HFFc6 (cell line): ENCODE measurements at places on chromosomes 1 and 21.

- H3K27ac ChIP-seq = no peak overlapping the region
- H3K27me3 ChIP-seq = no peaks in the 10 kb centered on the region
- DNase-seq = no peak
- peaks cover 26% of the 10 kb centered on the region for H3K36me3 ChIP-seq
- no peak overlapping the region for H3K4me3 ChIP-seq
Observed at GRCh38 chr1:200751717-200752116, 13.0 kb downstream of the CAMSAP2 start.

DNA sequence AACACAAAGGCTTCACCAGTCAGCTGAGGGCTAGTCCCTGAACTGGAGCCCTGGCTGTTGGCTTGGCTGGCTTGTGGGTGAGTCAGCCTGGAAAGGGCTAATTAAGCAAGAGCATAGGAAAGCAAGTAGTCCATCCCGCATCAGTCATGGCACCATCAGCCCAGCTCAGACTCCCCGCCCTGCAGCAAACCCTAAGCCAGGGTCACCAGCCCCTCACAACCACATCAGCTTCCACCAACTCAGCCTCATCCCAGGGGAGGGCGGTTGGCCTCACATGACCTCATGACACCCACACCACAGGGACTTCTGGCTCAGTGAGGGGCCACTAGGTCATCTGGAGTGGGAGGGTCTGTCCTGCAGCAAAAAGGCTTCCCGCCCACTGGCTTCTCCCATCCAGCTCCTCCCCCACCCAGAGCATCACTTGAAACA, 7.0 kb upstream of the SPATC1L start:
- H3K4me1 ChIP-seq = peaks cover 33% of the 10 kb centered on the region
- peak overlapping the region; percentile 42 for H3K27ac ChIP-seq
- peaks cover 27% of the 10 kb centered on the region for H3K36me3 ChIP-seq
- no peak overlapping the region for H3K4me3 ChIP-seq

- H3K4me1 ChIP-seq = peaks cover 19% of the 10 kb centered on the region
- no peak overlapping the region for H3K27ac ChIP-seq
- DNase-seq = no peak
- no peaks in the 10 kb centered on the region for H3K27me3 ChIP-seq
Observed at GRCh38 chr1:179976970-179977651, 22.5 kb downstream of the CEP350 start.

GRCh38 chr1:103171041-103171590, 62.8 kb upstream of the COL11A1 start:
- no peaks in the 10 kb centered on the region for H3K27me3 ChIP-seq
- DNase-seq = peak; percentile 53
- peak overlapping the region; percentile 54; the same call in 1 of the 2 replicates for H3K27ac ChIP-seq
- H3K36me3 ChIP-seq = peaks cover 5% of the 10 kb centered on the region
- H3K4me1 ChIP-seq = peaks cover 31% of the 10 kb centered on the region
- H3K4me3 ChIP-seq = no peak overlapping the region

DNA sequence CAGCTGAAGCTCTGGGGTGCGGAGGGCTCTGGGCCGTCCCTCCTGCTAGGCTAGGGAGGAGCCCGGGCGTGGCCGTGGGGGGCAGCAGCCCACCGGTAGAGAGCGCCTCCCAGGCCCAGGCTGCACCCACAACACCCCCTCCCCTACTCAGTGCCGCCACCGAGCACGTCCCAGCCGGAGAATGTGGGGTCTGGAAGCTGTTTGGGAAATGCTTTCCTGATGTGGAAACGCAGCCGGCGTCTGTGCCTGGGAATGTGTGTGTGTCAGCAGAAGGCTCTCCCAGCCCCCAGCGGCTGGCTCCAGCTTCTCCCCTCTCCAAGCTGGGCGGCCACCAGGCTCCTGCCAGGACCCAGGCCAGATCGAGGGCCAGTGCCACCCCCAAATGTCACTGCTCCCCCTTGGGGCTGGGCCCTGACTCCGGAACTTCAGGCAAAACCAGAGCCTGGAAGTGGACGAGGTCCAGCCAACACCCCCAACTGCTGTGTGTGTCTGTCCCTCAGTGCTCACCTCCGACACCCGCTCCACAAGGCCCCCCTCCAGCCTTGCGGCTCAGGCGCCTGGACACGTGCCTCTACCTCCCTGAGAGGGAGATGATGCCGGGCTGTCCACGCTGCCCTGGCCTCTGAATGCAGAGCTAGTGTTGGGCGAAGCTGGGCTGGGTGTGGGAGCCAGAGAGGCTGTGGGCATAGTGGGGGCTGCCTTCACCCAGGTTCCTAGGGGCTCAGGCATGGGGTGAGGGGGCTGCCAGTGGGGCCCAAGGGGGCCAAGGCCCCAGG, 74.7 kb downstream of the MEGF6 start:
- H3K27ac ChIP-seq = no peak overlapping the region
- H3K4me3 ChIP-seq = no peak overlapping the region
- peaks cover 7% of the 10 kb centered on the region for H3K4me1 ChIP-seq
- no peaks in the 10 kb centered on the region; the same call in 1 of the 2 replicates for H3K27me3 ChIP-seq
- H3K36me3 ChIP-seq = no peaks in the 10 kb centered on the region
- no peak for DNase-seq

DNA sequence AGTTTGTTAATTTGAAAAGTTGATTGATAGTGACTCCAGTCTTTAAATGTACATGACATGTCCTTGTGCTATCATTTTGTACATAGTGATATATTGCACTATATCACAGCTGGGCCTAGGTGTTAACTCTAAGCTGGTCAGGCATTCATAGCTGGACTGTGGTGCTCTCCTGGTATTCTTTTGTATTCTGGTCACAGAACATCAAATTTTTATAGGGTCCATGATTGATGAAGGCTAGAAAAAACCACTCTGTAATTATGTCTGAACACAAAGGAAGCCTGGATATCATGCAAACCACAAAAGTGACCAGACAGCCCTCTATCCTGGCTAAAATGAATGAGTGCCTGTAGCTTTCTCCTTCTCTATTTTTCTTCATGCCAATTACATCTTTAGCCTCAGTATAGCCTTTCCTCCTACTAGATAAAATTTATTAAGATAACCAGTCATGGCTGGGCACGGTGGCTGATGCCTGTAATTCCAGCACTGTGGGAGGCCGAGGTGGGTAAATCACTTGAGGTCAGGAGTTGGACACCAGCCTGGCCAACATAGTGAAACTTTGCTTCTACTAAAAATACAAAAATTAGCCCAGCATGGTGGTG, 134.9 kb upstream of the B3GALT2 start:
- H3K27me3 ChIP-seq = peaks cover 3% of the 10 kb centered on the region; the same call in 1 of the 2 replicates
- H3K4me1 ChIP-seq = peaks cover 58% of the 10 kb centered on the region
- peaks cover 56% of the 10 kb centered on the region for H3K36me3 ChIP-seq
- peak overlapping the region; percentile 27; the same call in 1 of the 2 replicates for H3K27ac ChIP-seq
- H3K4me3 ChIP-seq = no peak overlapping the region

GRCh38 chr1:1891349-1892078, 627 bp upstream of the GNB1 start:
- peak overlapping the region; percentile 89 for H3K4me3 ChIP-seq
- H3K4me1 ChIP-seq = peaks cover 42% of the 10 kb centered on the region
- DNase-seq = peak; percentile 18
- peaks cover 10% of the 10 kb centered on the region for H3K27me3 ChIP-seq

DNA sequence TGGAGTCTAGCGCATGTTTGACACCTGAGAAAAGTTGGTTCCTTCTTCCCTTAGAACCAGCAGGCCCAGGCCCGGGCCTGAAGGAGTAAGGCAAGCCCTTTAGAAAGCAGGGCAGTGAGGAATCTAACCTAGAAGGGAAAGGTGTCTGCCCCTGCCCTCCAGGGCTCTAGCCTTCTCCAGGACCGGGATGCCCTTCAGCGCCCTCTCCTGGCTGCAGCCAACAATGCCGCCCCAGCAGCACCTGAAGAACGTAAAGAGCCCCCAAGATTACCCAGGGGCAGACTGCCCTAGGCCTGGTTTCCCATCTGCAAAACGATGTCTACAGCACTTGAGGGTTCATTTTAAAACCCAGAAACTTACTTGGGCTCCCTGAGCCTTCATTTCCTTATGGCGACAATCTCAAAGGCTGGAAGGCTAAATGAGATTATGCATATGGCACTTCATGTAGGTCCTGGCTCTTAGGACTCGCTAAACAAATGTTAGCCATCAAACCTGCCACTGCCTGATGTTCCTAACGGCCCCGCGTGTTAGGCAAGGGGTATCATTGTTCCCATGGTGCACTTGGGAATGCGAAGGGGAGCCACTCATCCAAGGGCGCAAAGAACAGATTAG, 106.7 kb upstream of the KLHDC7A start:
- H3K4me1 ChIP-seq = no peaks in the 10 kb centered on the region
- peaks cover 1% of the 10 kb centered on the region; the same call in 1 of the 2 replicates for H3K27me3 ChIP-seq
- peaks cover 8% of the 10 kb centered on the region for H3K36me3 ChIP-seq

- no peak overlapping the region for H3K4me3 ChIP-seq
- DNase-seq = no peak
- H3K27ac ChIP-seq = no peak overlapping the region
- no peaks in the 10 kb centered on the region for H3K4me1 ChIP-seq
- peaks cover 2% of the 10 kb centered on the region; the same call in 1 of the 2 replicates for H3K27me3 ChIP-seq
Observed at GRCh38 chr1:232922485-232922884, 27.9 kb upstream of the NTPCR start.

- peak; percentile 7 for DNase-seq
- H3K4me1 ChIP-seq = no peaks in the 10 kb centered on the region
- H3K27ac ChIP-seq = no peak overlapping the region
- H3K27me3 ChIP-seq = peaks cover 4% of the 10 kb centered on the region
- no peaks in the 10 kb centered on the region for H3K36me3 ChIP-seq
Observed at GRCh38 chr1:18234790-18235242, 127.2 kb downstream of the IGSF21 start.

GRCh38 chr21:35571910-35572309, 488.4 kb downstream of the SETD4 start:
- H3K4me3 ChIP-seq = no peak overlapping the region
- DNase-seq = no peak
- H3K27ac ChIP-seq = no peak overlapping the region
- H3K4me1 ChIP-seq = peaks cover 35% of the 10 kb centered on the region

GRCh38 chr21:37074546-37074945, 1.5 kb downstream of the TTC3 start:
- H3K4me3 ChIP-seq = peak overlapping the region; percentile 100
- no peak for DNase-seq
- H3K27ac ChIP-seq = peak overlapping the region; percentile 96
- H3K36me3 ChIP-seq = peaks cover 10% of the 10 kb centered on the region
- peaks cover 4% of the 10 kb centered on the region; the same call in 1 of the 2 replicates for H3K27me3 ChIP-seq

DNA sequence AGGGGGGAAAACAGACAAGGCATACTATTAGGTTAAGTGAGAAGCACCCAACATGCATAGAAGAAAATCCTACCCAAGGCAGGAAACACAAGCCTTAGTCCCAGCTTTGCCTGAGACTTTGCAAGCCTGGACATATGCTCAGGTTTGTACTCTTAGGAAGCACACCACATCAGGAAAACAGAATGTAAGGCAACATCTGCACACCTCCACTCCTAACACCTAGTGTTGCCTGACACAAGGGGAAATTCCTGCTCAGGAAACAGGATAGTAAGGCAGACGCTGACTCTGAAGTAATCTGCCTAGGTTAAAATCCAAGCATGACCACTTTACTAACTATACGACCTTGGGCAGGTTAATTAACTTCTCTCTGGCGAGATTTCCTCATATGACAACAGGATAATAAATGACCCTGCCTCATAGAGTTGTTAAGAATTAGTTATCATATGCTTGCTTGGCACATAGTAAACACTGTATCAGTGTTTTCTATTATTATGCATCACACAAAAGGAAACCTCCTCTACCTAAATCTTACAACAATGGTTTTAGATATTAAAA, 119.8 kb downstream of the ZZZ3 start:
- H3K27ac ChIP-seq = no peak overlapping the region
- H3K4me1 ChIP-seq = peaks cover 18% of the 10 kb centered on the region
- peaks cover 56% of the 10 kb centered on the region for H3K36me3 ChIP-seq
- peaks cover 5% of the 10 kb centered on the region for H3K27me3 ChIP-seq
- no peak for DNase-seq
- H3K4me3 ChIP-seq = no peak overlapping the region

- H3K36me3 ChIP-seq = no peaks in the 10 kb centered on the region
- H3K4me3 ChIP-seq = no peak overlapping the region
- H3K27ac ChIP-seq = no peak overlapping the region
- no peaks in the 10 kb centered on the region for H3K4me1 ChIP-seq
- no peaks in the 10 kb centered on the region; the same call in 1 of the 2 replicates for H3K27me3 ChIP-seq
- no peak for DNase-seq
Observed at GRCh38 chr1:216847397-216848036, 124.3 kb upstream of the ESRRG start.

DNA sequence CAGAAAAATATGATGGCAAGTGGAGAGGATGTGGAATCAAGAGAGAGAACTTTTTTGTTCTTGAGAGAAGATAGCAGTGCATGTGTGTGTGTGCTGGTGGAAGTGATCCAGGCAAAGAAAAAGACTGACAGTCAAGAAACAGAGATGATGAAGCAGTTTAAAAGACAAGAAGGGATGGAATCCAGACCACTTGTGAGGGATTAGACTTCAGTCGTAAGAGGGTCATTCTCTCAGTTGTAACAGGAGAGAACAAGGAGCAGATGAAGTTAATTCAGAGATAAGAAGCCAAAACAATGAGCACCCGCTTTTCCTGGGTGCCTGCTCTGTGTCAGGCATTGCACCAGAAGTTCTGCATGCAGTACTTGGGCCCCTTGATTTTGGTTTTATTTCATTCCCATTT, 76.6 kb downstream of the RNF220 start:
- peaks cover 26% of the 10 kb centered on the region for H3K4me1 ChIP-seq
- no peak overlapping the region for H3K27ac ChIP-seq
- no peak overlapping the region for H3K4me3 ChIP-seq
- peaks cover 49% of the 10 kb centered on the region for H3K27me3 ChIP-seq

DNA sequence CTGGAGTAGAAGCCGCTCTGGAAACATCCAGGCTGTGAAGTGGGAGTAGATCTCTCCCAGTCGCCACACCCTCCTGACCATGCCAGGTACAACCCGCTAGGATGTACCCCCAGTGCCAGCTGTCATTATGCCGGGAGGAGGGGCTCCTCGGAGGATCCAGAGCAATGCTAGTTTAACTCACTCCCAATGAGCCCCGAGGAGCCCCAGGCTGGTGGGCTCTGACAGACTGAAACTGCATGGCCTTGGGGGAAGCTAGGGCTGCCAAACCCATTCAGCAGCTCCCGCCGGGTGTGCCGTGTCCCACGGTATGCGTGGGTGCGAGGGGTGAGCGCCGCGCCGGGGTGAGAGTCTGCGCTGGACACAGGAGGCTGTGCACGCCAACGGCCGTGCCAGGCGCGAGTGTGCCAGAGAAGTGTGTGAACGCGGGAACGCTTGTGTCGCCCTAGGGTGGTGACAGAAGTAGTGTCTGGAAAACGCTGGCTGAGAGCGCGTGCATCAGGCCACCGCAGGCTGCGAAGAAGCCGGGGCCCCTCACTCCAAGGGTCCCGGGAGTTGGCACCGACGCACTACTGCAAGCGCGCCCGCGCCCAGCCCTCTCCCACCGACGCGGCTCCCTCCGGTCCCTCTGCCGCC, 177.1 kb upstream of the EDN2 start:
- peaks cover 77% of the 10 kb centered on the region for H3K4me1 ChIP-seq
- peak overlapping the region; percentile 64 for H3K27ac ChIP-seq
- no peak for DNase-seq
- H3K27me3 ChIP-seq = no peaks in the 10 kb centered on the region; the same call in 1 of the 2 replicates

- H3K4me3 ChIP-seq = no peak overlapping the region
- no peaks in the 10 kb centered on the region for H3K36me3 ChIP-seq
- H3K4me1 ChIP-seq = no peaks in the 10 kb centered on the region
- no peak for DNase-seq
- no peak overlapping the region for H3K27ac ChIP-seq
Observed at GRCh38 chr1:168763031-168763430, 34.0 kb upstream of the DPT start.
